Glutamatergic neuron (in vitro differentiated cells): ENCODE measurements at places on chromosomes 7 and 10.

DNA sequence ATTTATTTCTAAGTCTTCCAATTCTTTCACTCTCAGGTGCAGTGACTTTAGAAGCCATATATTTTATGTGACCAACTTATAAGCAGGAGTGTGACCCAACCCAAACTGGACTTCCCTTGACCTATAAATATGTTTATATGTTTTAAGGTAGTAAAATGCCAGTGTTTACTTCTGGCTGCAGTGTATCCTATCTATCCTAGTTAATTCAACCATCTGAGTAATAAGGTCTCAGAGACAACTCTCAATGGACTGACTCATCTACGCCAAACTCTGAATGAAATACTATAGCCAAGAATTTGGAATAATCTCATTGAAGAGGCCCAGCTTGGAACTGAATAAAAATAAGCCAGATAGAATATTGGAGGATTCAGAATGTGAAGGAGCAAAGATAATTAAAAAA is 544.5 kb upstream of the SORCS1 start:
- DNase-seq, result no peak

DNA sequence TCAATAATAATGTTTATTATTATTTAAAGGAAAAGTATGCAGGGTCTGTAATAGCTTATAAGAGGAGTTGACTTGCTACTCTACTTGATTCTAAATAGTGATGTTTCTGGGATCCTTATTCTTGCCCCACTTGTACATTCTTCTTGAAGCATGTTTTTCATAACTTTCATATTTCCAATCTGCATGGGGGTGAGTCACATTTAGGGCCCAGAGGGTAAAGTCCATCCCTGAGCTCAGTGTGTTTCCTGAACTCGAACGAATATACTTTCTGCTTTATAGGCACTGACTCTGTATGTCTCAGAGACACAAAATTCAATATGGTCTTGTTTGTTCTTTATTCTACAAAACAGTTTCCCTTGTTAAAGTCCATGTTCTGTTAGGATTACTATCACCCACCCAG is 61.0 kb upstream of the SMIM30 start:
- no peak for DNase-seq

- DNase-seq, result no peak
Measured at GRCh38 chr7:1544896-1545416, 11.0 kb downstream of the TMEM184A start.

GRCh38 chr10:122504610-122504950 is 43.2 kb downstream of the HTRA1 start:
- no peak for DNase-seq

DNA sequence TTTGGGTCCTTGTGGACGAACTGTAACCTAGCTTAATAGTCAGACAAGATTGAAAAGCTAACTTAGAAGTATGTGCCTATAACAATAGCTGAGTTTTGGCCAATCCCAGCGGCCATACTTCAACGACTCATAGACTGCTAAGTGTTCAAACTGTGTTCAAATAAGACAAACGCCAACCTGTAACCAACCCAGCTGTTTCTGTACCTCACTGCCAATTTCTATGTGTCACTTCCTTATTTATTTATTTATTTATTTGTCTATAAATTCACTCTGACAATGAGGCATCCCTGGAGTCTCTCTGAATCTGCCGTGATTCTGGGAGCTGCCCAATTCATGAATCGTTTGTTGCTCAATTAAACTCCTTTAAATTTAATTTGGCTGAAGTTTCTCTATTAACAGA is 21.7 kb downstream of the ST8SIA6 start:
- DNase-seq, result no peak

DNA sequence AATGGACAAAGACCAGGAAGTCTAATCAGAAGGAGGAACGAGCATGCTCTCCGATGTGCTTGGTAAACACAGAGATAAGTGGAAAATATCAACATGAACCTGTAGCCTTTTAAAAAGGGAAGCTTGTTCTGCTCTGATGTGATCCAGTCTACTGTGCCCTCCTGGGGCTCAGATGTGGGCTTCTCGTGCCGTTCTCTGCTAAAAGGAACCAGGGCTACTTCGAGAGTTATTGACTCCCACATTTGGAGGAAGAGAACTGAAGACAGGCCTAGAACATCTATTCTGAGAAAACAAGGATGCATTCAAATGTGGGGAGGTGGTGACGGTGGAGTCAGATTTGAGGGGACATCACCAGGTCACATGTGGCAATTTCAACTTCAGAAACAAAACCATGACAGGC is 325.4 kb downstream of the GLRX3 start:
- DNase-seq, result no peak

DNA sequence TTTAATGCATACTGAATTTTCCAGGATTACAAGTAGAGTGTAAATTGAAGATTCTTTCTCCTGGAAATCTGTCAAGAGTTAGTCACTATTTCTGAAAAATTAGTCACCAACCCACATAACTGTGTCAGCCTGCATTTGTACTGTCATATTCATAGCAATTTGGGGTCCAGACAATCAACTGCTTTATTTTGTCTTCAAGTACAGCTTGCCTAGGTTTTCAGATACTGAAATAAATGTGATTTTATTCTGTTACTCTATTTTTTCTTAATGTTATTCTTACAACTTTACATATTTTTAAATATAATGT is 55.1 kb downstream of the CUBN start:
- DNase-seq, result no peak

- no peak for DNase-seq
Measured at GRCh38 chr10:1735562-1735961, 1.8 kb downstream of the ADARB2 start.
